ENCODE measurements at places on chromosomes 2 and 18.

GRCh38 chr18:72261590-72261989 is 282.6 kb downstream of the CBLN2 start:
- no peak for DNase-seq

DNA sequence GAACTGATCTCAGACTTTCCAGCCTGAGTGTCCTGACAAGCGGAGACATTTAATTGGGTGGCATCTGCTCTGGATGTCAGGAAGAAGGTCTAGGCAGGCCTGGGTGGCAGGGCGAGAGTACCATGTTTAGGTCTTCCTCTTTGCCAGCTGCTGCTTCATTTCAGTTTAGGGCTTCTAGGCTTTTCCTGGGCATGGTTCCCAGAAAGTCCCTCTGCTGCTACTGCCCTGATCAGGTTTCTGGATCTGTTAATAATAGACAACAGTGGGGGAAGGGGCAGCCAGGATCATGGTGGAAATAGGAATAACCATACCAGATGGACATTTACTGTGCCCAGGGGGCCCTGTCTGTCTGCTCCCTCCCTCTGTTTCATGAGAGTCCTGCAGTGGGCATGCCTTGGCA is 2.3 kb upstream of the PLCD4 start:
- DNase-seq, result no peak

DNA sequence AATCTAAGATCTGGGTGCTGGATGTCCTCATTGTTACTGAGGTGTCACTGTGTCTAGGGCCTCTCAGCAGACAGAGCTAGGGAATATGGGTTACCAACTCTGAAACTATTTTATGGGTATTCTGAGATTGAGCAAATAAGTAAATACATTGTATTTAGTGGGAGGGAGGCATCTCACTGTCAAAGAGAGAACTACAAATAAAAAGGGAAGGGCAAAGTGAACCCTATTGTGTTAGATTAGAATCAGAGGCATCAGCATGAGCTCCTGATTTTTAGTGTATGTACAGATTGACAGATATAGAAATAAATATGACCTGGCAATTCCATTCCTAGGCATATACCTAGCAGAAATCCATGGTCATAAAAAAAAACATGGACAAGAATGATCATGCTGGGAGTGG is 33.9 kb upstream of the RAB6C start:
- no peak for DNase-seq

DNA sequence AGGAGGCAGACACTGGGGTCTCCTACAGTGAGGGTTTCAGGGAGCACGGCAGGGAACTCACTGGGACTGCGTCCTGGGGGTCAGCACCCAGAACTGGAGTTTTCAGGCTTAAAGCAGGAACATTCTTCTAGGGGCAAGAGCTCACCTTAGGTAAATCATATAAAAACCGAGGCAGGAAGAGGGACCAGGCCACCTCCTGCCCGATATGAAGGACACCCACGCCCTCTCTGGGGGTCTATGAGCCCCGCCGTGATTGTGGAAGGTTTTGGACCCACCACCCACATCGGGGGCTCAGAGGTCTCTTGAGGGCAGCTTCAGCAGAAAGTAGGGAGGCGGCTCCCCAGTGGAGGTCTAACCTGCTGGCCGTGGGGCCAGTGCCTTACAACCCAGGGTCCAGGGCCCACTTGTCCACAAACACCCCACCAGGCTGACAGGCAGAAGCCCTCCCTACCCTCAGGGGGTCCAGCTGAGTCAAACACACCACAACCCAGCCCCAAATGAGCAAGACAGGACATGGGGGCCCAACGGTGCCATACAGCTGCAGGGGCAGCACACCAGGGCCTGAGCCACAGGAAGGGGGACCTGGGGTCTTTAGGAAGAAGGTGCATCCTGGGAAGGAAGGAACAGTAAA is 25.3 kb downstream of the CROCC2 start:
- no peak for DNase-seq

DNA sequence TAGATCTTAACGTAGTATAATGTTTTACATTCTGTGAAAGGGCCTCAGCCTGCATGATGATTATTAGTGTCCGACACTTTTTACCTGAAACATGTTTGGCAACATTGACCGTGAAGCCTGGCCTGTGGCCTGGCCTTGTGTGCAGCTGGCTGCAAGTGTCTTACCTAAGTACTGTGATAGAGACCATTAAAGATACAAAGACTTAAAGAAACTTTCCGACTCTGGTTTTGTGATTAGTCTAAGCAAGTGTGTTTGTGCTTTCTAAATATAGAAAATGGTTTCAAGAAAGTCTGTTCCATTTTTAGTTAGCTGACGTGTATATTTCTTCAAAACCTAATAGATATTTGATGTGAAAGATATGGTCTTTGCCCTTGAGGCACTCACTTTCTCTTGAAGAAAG is 601.8 kb downstream of the LRP1B start:
- DNase-seq, result no peak

DNA sequence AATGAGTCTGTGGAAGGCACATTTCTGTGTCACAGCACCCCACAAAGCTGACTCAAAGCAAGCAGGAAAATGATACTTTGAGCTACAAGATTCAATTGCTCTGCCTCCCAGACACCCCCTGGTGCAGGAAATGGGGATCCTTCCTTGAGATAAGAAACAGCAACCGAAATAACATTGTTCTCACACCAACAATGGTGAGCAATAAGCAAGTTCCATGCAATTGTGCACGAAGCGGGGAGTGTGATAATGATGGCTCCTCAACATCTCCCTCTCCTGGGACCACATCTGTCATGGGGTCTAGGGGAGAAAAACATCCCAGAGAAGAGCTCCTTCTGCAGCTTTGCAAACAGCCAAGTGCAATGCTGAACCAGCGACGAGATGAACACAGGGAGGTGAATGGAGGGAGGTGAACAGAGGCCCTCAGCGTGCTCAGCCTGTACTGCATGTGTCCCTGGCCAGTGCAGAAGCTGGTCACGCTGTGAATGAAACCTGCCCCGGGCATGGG is 67.7 kb downstream of the PDCL3 start:
- DNase-seq, result no peak

DNA sequence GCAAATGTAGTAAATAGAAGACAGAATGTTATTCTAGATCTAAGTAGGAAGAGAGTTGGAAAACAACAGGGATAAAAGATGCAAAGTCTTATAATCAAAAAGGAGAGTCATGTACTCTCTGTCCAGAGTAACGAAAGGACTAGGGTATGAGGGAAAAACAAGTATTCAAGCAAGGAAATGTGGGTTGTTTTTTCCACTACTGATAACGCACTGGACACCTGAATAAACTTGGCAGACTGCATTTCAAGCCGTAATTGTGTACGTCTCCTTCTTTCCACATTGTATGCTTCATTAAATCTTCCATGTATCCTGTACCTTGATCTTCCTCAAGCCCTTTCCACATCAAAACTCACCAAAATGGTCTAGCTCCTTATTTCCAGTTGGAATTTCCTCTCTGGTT is 420.6 kb downstream of the ZEB2 start:
- DNase-seq, result no peak

GRCh38 chr2:118190474-118190873 is 102.2 kb downstream of the INSIG2 start:
- no peak for DNase-seq

GRCh38 chr2:173696274-173696673 is 268.9 kb downstream of the SP3 start:
- DNase-seq, result no peak

- no peak for DNase-seq
Measured at GRCh38 chr2:108593547-108594098, 59.4 kb downstream of the LIMS1 start.

DNA sequence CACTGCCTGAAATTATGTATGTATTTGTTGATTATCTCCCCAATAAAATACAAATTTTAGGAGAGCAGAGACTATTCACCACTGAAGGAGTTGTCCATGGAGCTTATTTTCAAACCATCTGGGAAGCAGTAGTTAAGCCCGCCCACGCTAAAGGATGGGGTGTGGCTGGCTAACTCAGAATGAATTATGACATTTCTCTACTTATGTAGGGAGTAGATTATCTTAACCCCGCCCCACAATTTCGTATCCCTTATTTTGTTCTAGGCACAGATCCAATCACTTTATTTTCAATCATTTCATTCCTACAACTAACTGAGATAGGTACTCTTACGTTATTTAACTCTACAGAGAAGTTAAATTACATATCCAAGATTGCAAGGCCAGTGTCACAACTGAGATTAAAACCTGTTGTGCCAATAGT is 1.4 kb upstream of the LAPTM4A start:
- DNase-seq, result no peak

DNA sequence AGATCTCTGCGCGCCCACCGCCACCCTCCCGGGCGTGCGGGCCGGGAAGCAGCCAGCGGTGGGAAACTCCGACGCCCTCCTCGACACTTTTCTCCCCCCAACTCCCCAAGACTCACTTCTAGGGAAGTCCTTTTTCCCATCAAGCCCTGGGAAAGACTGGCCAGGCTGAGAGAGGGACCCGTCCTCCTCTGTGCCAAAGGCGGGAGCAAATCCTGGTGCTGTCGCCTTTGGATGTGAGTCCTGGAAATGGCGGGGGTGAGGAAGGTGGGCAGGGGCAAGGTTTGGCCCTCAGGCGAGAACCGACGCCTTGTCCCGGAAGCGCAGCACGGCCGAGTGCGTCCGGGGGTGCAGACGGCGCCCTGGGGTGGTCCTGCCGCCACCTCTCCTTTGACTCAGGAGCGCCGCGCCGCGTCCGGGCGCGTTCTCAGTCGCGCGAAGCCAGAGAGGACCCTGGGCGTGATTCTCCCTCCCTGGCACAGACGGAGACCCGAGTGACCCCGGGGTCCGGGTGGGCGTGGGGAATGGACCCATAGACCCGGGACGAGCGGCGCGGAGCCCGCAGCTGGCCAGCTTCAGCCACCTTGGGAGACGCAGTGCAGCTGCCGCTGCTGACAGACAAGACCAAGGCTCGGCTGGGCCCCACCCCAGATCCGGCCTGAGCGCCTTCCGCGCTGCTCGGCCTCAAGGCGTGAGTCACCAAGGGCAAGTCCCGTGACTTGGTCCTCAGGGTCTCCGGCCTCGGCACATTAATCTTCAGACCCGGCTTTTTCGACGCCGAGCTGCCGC is 3.5 kb upstream of the LBX2 start:
- no peak for DNase-seq

DNA sequence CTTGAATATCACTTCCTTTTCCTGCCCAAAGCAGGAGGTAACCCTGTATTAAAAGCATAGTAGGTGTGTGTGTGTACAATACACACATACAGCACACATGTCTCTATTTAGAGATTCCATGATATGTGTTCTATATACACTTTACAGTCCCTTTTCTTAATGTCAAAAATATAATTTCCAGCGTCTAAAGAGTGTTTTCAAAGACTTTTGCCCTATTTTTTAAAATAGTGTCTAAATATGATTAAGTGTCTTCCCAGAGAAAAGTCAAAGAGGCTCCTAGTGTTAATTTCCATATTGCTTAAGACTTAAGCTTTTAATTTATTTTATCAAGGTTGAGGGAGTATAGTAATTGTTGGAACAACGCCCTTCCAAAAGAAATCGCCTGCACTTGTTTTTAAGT is 420.3 kb upstream of the POU3F3 start:
- DNase-seq, result no peak

DNA sequence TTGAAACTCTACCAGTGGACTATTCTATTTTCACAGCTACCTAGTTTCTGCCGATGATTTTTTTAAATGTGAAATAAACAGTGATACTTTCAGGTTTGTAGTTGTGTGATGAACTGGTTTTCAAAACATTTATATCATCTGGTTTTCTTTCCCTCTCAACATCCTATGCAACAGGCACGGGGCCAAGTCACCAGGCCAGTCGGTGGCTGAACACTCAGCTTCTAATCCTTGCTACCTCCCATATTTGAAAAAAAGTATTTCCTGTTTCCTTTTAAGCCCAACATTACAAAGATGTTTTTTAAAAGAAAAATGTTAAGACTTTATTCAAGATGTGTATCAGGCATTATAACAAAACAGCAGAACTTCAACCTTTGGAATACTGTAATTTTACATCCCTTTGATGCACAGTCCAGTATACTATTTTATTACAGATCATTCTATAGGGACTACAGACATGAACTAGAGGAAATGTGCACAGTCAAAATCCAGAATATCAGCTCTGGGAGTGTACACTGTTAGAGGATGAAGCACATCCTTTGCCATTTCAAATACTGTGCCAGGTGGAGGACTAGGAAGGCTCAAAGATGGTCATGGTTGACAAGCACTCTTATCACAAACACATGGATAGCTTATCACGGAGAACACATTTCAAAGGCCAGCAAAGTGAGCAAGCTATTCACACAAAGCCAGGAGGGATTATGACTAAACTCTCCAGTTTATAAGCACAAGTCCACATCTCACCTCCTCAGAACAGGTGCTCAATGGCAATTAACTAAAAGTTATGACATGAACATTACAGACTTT is 14.6 kb downstream of the MRPL35 start:
- DNase-seq, result no peak

- peak; percentile 24 for DNase-seq
Measured at GRCh38 chr2:218168635-218169462, 2.1 kb upstream of the CXCR1 start.

DNA sequence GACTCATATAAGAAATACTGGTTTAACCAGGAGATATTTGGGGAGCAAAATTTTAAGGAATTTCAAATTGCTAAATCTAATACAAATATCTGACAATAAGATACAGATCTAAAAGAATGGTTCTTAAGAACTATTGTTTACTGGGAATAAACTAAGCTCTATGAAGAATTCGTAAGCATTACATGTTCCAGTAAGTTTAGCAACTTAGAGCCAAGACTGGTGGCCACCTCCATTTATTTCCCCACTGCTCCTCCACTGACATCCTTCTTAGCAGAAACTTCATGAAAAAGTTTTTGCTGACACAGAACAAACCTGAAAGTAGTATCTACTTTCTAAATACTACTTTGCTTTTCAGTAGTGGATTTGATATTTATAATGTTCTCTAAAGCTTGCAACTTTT is 83.0 kb downstream of the ACSL3 start:
- no peak for DNase-seq

DNA sequence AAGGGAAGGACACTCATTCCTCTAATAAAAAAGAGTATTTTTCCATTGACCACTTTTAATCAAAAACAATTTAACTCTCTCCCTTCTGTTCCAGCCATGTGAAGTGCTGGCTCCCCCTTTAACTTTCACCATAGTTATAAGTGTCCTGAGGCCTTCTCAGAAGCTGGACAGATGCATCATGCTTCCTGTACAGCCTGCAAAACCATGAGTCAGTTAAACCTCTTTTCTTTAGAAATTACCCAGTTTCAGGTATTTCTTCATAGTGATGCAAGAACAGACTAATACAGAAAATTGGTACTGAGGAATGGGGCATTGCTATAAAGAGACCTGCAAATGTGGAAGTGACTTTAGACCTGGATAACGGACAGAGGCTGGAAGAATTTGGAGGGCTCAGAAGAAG is 643.6 kb upstream of the DDX18 start:
- DNase-seq, result no peak

DNA sequence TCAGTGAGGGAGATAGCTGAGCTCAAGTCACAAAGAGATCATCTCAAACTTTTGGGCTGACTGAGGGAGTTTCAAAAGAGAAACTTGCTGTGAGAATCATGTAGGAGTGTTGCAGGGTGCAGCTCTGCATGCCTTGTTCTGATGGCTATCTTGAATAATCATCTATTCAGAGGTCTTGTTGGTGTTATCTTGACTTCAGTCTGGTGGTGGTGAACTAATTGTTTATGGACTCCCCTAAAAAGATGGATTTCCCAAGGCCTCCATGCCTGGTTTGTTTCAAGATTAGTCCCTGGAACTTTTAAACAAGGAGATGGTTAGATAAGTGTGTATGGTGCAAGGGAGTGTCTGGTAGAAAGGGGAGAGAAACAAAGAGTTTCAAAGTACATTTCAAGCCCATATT is 29.8 kb downstream of the SLC39A6 start:
- no peak for DNase-seq
